ENCODE measurements at places on chromosomes 7 and 10.

GRCh38 chr7:37491919-37492694, 43.4 kb upstream of the ELMO1 start:
- DNase-seq: no peak

- DNase-seq: no peak
These were observed 210.8 kb upstream of the CSTF2T start for GRCh38 chr10:51910189-51910588.

DNA sequence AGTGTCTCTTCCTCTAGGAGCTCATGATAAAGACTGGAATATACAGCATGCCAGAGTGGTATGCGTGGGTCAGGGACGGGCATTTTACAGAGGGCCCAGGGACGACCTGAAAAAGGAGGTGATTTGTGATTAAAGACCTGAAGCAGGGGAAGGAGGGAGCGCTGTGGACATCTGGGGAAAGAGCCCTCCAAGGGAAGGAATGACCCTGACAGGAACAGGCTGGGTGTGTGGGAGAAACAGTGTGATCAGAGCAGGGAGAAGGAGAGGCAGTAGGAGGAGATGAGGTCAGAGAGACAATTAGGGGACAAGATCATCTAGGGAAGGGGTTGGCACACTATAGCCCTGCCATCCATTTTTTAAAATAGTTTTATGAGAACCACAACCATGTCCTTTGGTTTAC, 3.4 kb upstream of the RASSF4 start:
- no peak for DNase-seq

- no peak for DNase-seq
These were observed 53.9 kb upstream of the ARL4A start for GRCh38 chr7:12633582-12633981.

DNA sequence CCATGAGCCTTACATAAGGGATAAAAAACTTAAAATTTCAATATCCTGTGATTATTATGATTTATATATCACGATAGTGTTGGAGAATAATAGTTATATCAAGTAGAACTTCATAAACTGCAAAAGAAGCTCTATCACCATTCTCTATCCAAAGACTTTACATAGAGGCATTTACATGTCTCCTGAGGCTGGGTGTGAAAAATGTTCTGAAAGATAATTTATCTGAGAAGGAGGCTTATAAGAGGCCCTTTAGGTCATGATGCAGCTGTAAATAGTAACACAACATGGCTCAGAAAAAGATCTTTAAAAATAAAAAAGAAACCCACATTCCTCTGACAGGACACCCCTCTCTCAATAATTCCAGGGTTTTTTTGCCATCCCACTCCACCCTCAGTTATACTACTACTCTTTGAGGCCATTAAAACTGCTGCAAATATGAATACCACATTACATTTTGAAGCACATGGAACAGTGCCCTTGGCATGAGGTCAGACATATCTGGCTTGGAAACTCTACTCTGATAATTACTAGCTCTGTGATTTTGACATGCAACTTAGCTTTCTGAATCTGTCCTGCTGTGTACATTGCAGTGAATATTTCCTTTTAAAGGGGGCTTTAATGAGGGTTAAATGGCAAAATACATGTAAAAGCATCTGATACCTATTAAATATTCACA, 55.5 kb downstream of the SLC16A12 start:
- DNase-seq: no peak

DNA sequence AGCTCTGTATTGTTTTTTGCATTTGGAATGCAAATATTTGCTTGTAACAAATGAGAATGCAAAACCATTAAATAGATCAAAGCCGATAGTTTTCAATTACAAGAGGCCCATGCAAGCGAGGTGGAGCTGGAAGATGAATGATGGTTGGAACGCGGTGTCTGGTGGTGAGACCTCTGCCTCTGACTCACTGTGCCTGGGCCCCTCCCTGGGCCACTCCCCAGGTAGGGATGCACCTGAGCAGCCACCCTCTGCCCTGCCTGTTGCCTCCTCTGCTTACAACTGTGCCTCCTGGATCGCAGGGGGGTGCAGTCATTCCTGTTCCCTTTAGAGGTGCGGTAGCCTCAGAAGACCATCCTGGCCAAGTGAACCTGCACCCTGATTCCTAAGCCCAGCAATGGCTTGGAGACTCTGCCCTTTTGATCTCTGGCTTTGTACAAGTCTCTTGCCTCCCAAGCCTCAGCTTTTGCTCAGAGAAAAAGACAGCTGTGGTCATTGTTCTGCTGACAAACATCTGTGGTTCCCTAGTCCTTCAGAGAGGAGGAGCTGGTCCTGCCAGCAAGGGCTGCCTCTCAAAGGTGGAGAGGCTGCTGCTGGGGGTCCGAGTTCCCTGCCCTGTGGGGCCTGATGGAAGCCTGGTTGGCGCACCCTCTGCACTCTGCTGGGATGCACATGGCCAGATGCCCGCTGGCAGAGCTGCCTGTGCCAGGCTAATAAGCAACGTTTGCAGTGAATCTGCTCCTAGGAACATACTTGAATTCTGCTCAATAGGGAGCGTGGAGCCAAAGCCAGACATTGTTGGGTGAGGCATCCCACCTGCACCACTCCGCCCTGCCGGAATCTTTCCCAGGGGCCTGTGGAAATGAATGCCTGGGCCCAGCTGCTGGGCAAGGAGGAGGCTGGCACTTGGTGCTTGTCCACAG, 126.3 kb upstream of the TCERG1L start:
- no peak for DNase-seq

DNA sequence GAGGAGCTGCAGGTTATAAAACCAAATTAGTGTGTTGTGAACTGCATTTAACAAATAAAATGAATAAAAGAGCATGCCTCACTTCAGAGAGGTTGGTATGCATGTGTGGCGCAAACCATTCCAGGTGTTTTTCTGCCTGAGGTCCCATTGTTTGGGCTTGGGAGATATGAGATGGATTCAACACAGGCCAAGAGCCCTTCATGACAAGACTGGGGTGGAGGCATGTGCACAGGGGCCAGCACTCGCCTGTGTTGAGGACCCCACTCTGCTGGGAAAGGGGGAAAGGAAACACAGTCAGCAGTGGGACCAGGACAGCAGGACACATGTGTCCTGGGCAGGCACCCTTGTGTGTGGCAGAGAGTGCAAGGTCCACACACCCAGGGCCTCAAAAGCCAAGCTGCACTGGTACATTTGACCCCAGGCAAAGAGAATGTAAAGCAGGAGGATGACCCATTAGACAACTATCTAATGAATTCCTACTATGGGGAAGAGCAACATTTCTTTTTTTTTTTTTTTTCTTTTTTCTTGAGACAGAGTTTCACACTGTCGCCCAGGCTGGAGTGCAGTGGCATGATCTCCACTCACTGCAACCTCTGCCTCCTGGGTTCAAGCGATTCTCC, 9.2 kb upstream of the SLC18A3 start:
- no peak for DNase-seq

DNA sequence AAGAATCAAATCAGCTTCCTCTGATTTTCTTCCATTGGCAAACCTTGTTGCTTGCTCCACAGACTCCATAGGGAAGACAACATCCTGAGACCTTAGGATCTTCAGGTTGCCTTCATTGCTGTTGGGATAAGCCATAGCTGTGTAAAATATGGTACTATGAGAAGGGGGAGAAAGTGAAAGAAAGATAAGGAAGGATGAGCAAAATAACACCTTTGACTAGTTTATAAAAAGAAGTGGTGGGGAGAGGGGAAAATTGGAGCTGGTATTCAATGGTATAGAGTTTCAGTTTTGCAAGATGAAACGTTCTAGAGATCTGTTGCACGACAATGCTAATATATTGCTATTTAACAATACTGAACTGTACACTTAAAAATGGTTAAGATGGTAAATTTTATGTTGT, 180.4 kb upstream of the PHYHIPL start:
- no peak for DNase-seq

- no peak for DNase-seq
These were observed 252.7 kb downstream of the PRPF18 start for GRCh38 chr10:13839430-13839990.

GRCh38 chr7:29976673-29977415, 12.8 kb downstream of the SCRN1 start:
- no peak for DNase-seq

- no peak for DNase-seq
These were observed 107.1 kb downstream of the ABLIM1 start for GRCh38 chr10:114550756-114551635.

GRCh38 chr10:11517150-11517549, 94.3 kb downstream of the USP6NL start:
- no peak for DNase-seq

GRCh38 chr10:111493024-111493625, 416.3 kb downstream of the ADRA2A start:
- no peak for DNase-seq

DNA sequence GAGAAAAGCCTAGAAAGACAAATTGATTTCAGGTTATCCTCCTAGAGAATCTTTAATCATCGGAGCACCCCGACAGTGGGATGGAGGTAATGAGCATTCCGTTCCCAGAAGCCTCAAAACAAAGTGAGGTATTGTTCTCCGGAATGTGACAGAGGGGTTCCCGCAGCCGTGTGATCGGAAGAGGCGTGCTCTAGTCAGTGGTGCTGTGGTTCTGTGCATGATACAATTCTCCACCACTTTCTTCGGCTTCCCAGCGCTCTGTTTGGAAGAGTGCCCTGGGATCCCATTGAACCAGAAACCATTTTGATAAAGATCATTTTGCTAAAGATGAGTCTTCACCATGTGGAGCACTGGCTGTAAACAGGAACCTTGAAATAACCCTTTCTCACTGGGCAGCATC, 434.6 kb downstream of the PAXIP1 start:
- DNase-seq: no peak

DNA sequence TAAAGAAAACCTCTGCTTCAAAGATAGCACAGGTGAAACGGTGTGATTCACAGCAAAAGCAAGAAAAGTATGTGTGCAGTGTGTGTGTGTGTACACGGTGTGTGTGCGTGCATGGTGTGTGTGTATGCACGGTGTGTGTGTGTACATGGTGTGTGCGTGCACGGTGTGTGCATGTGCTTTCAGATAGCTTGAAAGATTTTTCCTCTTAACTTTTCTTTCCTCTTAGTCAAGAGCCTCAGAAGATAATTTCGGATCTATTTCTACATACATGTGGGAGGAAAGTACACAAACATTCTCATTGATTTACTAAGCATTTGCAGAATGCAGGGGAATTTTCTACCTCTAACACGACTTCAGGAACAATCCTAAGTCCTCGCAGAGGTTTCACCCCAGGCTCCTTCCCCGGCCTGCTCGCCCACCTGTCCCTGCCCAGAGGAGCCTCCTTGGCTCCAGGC, 2.9 kb downstream of the FGFR2 start:
- DNase-seq: no peak

DNA sequence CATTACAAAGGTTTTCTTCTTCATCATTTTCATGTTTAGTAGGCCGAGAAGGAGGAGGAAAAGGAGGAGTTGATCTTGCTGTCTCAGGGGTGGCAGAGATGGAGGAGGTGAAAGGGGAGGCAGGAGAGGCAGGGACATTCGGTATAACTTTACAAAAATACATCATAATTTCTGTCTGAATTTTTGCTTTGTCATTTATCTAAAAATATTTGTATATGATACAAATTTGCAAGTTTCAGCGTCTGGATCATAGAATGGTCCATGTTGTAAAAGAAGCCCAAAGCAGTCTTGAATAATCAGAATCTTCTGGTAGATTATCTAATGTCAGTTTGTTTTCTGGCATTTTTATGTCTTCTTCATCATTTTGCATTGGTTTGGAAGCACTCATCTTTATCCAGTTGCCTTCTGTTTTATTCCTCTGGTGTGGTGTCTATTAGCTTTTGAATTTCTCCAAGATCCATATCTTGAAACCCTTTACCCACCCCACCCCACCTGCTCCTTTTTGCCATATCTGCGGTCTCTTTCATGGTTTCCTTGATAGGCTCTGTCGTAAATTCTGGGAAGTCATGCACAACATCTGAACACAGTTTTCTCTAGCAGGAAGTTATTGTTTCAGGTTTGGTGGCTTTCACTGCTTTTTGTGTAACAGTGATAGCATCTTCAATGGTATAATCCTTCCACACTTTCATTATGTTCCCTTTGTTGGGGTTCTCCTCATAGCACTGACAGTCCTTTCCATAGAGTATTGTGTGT, 95.0 kb downstream of the ST7 start:
- no peak for DNase-seq

- no peak for DNase-seq
These were observed 198.7 kb downstream of the SKIDA1 start for GRCh38 chr10:21326594-21327288.

DNA sequence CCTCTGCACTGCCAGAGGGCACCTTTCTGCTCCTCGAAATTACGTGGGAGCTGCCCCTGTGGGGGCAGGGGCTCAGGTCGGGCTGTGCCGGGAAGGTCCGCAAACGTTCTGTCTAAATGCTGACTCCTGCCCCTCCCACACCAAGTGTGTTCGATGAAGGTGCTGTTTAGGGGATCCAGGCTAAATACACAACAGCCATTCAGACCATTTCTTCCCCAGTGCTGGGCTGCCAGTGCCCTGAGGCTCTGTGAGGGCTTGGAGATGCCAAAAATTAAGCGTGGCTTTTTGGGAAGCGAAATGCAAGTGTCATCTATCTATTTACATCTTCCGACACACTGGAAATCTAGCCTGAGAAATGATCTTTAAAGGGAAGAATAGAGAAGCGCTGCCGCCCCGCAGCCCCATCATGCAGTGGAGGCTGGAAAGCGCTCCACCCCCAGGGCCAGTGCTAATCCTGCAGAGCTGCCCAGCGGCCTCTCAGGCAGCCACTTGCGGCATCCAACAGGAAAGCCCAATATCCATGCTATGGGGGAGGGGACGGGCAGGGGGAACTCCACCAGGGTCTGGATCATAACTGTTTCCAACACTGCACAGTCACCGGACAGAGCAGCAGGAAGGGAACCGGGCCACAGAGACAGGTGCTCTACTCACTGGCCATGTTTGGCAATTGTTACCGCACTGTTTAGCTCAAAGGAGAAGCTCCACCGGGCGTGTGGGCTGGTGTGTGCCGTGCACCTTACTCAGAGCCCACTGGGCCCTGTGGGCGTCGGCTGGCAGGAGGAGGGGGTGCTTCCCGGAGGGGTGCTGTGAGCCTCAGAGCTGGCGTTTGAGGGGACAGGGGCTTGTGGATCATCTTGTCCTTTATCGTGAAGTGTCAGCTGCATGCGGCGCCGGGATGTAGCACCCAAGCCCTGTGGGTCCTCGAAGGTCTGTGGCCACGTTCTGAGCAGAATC, 205.5 kb downstream of the DNAJB6 start:
- no peak for DNase-seq

DNA sequence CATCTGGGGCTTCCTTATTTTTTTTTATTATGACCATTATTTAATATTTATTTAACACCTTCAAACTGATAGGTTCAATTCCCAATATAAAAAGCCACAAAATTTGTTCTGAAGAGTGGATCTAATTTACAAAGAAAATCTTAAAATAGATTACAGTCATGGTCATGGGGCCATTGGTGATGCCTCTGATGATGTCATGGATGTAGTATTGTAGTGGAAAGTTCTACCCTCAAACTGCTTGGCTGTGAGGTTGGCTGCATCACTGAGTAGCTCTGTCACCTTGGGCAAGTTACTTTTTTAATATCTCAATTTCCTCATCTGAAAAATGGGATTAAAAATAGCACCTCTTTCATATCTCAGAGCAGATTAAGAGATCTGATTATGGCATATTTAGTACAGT, 128.5 kb downstream of the DKK1 start:
- no peak for DNase-seq
